SJCRH30 (cell line): ENCODE measurements at places on chromosomes 11 and 22. TPM values are rescaled to one million over a fixed set of nuclear protein-coding genes. Genes with fewer than 3 reads are reported as not detected.
A peak's percentile ranks its signal among the peaks of the same experiment; 100 is the strongest.

DNA sequence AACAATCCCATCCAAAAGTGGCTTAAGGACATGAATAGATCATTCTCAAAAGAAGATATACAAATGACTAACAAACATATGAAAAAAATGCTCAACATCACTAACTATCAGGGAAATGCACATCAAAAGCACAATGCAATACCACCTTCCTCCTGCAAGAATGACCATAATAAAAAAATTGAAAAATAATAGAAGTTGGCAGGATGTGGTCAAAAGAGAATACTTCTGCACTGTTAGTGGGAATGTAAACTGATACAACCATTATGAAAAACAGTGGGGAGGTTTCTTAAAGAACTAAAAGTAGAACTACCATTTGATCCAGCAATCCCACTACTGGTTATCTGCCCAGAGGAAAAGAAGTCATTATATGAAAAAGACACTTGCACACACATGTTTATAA lies 77.7 kb upstream of the SC5D start:
- no peak overlapping the region for H3K4me3 ChIP-seq
- no peaks in the 10 kb centered on the region for H3K27me3 ChIP-seq
- DNase-seq: no peak

Gene ASCL2
- total RNA-seq: not detected in 2 replicates

GRCh38 chr11:17735818-17736578 lies 1.4 kb downstream of the KCNC1 start:
- DNase-seq: no peak
- no peaks in the 10 kb centered on the region for H3K36me3 ChIP-seq
- H3K27me3 ChIP-seq: no peaks in the 10 kb centered on the region
- H3K27ac ChIP-seq: no peak overlapping the region
- H3K4me3 ChIP-seq: peak overlapping the region; percentile 69

Gene NPAS4
- total RNA-seq: not detected in 2 replicates

GRCh38 chr11:121059605-121060004 lies 35.7 kb downstream of the TBCEL start:
- H3K4me3 ChIP-seq: no peak overlapping the region
- H3K36me3 ChIP-seq: peaks cover 19% of the 10 kb centered on the region
- DNase-seq: no peak
- no peaks in the 10 kb centered on the region for H3K4me1 ChIP-seq
- H3K27me3 ChIP-seq: no peaks in the 10 kb centered on the region
- no peak overlapping the region for H3K27ac ChIP-seq

DNA sequence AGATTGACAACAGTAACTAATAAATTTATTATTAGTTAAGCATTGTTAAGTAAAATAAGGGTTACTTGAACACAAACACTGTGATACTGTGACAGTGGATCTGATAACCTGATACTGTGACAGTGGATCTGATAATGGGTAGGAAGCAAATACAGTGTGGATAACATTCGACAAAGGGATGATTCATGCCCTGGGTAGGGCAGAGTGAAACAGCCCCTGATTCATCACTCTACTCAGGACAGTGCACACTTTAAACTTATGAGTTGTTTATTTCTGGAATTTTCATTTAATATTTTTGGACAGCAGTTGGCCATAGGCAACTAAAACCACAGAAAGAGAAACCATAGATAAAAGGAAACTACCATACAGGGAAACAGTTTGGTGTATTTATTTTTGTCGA lies 60.8 kb upstream of the CTSC start:
- H3K27ac ChIP-seq: no peak overlapping the region
- no peak for DNase-seq
- H3K36me3 ChIP-seq: no peaks in the 10 kb centered on the region
